Cortex of kidney (tissue), 1 donor: ENCODE measurements at places on chromosomes 6 and 20.

DNA sequence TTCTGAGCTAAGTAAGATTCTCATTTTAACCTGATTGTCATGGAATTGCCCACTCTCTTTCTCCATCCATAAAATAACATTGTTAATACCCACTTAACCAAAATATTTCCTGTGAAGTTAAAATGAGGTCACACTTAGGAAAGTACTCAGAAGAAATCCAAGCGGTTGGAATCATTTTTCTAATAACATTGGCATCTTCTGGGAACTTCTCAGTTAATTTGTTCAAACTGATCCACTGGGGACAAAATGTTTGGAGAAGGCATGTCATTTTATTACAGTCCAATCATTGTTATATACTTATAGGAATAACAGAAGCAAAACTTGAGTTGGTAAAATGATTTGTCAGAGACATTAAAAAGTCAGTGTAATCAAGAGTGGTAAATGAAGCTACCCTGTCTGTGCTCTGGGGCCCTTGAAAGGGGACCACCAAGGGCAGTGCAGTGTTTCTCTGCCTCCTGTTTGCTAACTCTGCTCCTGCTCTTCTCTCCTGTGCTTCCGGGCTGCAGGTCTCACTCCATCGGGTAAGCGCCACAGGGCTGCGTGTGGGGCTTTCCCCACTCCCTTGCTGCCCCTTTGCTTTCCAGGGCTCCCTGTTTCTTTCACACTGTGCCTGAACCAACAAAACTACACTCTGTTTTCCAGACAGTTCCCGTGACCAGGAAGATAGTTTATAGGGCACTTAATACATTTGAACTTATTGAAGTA, 50.1 kb downstream of the HDDC2 start:
- no peak for DNase-seq

GRCh38 chr20:6122111-6122872, 538 bp downstream of the FERMT1 start:
- DNase-seq, result no peak

DNA sequence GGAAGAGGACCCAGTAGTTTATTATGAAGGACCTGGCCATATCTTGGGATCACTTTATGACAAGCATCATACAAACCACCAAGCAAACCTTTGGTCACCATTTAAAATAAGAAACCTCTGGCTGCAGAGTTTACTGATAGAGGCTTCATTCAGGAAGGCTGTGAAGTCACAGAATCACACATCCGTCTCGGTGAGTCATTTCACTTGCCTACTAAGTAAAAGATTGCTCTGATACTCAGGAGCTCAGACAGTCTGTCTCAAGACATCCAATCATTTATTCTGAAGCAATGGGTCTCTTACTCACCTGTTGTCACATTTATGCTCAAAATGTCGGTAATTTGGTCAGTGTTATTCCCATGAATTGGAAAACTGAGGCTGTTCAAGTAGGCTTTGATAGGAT, 33.7 kb downstream of the ADGRF5 start:
- DNase-seq, result no peak

- DNase-seq, result no peak
These were observed 485.3 kb upstream of the BTBD3 start for GRCh38 chr20:11432407-11432806.

DNA sequence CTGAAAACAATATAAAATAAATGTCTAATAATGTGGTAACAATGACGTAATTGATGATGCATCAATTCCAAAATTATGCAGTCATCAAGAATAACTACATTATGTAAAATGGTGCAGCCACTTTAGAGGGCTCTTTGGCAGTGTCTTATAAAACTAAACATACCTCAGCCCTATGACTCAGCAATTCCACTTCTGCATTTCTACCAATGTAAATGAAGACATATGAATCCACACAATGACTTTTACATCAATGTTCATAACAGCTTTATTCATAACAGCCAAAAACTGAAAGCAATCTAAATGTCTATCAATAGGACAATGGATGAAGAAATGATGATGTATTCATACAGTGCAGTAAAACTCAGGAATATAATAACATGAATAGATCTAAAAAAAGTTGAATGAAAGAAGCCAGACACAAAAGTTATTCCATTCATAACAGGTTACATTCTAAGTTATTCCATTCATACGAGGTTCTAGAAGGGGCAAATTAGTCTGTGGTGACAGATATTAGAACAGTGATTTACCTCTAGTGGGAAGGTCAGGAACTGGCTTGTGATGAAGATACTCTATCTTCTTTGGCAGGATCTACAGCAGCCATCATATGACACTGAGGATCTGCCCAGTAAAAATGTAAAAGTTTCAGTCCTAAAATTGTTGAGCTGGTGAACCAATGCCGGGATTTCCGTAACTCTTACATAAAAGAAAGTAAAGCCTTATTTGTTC, 396.1 kb downstream of the PLCB1 start:
- DNase-seq, result no peak

DNA sequence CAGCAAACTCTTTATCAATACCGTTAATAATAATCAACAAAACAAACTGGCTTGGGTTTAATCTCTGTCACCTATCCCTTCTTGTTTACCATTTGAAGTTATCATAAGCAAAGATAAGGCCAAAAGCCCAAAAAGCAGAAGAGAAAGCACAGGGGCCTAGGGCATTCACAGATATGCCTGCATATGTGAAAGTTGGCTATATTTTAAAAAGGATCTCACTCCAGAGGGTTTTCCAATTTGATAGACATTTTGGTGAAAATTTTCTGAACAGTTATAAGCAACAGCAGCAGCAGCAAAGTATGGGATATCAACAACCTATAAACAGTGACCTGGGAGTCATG, 101.1 kb downstream of the ATXN1 start:
- no peak for DNase-seq

DNA sequence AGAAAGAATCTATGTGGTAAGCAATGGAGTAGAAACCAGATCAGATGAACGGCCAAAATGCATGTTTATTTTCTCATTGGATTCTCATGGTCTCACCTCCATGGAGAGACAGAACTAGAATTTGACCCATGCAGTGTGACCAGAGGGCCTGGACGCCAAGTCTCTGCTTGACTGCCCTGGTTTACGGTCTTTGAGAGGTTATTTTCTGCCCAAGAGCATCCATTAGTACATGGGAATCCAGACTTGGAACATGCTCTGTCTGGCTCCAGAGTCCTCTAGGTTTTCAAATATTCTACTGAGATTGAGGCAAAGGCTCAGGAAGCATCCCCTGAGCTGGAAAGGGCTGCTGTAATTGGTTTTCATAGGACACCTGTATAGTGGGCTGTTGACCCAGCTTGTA, 45.5 kb upstream of the UST start:
- DNase-seq, result no peak

DNA sequence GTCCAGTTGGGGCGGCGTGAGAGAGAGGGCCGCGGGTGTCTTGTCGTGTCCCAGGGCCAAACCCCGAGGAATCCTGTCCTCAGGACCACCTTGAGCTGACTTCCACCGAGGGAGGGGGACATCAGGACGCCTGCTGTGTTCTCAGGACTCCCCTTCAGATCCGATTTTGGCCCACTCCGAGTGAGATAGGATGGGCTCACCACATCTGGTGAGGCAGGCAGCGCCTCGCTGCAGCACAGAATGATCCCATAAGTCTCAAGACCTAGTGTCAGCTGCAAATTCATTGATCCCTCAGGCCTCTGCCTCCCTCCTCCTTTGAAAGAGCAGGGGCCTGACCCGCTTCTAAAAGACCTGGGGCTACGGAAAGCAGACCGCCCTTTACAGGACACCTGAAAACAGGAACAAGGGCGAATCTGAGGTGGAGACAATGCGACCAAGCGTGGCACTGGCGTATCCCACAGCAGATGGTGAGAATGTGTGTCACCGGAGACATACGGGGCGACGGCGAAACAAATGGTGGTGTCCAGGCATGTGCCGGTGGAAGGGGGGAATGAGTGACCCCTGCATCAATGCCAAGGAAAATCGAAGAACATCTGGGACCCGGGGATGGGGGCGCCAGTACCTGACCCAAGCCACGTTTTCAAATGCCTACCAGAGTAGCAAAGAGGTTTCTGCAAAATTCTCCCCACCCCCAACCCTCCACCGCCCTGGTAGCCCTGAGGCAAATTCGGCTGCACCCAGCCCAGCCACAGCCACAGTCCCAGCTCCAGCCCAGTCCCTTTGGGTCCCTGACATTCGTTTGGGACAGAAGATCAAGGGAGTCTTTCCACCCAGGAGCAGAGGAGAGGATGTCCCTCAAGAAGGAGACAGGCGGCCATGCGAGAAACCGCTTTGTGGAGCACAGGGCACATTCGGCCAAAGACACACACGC, 162.1 kb upstream of the ZNF337 start:
- DNase-seq, result no peak

DNA sequence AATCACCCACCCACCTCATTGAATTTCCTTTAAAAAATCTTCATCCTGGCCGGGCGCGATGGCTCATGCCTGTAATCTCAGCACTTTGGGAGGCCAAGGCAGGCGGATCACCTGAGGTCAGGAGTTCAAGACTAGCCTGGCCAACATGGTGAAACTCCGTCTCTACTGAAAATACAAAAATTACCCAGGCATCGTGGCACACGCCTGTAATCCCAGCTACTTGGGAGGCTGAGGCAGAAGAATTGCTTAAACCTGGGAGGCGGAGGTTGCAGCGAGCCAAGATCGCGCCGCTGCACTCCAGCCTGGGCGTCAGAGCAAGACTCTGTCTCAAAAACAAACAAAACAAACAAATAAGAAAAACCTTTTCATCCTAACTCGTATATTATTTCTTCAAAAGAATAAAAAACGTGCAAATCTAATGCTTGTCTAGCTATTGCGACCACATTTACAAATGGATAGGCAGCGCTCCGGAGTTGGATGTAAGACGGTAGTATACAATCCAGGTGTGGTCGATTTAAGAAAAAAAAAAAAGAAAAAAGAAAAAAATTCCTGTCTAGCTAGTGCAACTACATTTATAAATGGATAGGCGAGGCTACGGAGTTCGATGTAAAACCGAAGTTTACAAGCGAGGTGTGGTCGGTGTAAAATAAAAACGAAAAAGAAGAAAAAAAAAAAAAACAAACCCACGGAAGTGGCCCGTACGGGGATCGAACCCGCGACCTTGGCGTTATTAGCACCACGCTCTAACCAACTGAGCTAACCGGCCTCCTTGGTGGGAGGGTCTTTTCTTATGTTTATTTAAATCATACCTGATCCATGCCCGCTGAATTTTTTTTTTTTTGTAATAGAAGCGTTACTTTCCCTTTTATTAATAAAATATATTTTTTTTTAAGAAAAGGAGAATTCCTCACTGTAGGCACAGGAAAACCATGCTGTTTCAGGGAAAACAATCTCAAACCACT, 70.7 kb upstream of the PRSS16 start:
- no peak for DNase-seq

DNA sequence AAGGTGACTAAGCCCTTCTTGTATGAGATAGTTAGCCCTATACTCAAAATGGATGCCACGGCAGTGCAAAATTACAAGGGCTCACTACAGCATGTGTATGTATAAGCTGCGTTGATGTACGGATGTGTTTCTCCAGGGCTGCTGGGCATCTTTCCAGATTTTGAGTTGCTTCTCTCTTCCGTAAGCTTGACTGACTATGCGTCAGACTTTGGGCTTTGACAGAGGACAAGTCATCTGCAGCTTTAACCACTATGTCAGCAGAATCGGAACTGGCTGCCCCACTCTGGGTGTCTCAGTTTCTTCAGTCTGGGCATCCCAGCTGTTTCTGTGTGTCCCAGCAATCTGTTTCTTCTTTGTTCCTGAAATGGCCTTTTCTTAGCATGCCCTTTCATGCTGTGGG, 241.6 kb downstream of the BTBD3 start:
- no peak for DNase-seq

- DNase-seq, result no peak
These were observed 161.5 kb upstream of the CDH4 start for GRCh38 chr20:61090541-61090940.

DNA sequence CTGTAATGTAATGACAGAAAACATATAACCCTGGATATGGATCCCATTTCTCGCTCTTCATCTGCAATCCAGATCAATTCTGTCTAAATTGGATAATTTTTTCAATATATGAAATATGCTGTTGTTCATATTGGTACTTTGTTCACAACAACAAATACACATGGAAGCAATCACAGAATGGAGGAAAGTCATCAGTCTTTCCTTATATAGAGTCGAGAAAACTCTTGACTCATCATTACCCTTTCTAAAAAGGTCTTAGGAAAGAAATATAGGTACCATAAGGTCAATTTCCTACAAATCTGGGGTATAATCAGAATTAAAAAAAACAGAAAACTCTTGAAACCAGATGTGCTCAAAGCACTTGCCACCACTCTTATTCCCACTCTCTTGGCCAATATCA, 677.6 kb upstream of the ID4 start:
- no peak for DNase-seq

- DNase-seq, result no peak
These were observed 434.2 kb downstream of the BCKDHB start for GRCh38 chr6:80540700-80541099.

- no peak for DNase-seq
These were observed 129.4 kb upstream of the RIN2 start for GRCh38 chr20:19628570-19629134.
